ENCODE measurements at places on chromosomes 16 and 17.

DNA sequence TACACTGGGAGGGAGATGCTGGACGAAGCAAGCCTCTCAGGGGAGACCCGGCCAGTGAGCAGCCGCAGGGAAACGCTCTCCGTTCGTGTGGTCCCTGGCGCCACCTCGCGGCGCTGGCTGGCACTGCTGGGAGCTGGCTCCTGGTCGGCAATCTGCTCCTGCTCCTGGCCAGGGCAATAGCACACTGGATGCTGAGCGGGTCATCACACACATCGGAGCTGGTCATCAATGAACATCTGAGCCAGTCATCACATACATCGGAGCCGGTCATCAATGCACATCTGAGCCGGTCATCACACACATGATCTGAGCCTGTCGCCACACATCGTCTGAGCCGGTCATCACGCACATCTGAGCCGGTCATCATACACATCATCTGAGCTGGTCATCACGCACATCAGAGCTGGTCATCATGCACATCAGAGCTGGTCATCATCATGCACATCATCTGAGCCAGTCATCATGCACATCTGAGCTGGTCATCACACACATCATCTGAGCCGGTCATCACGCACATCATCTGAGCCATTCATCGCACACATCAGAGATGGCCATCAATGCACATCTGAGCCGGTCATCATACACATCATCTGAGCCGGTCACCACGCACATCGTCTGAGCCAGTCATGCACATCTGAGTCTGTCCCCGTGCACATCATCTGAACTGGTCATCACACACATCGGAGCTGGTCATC lies 217.3 kb downstream of the RBFOX3 start:
- DNase-seq = peak; percentile 89

DNA sequence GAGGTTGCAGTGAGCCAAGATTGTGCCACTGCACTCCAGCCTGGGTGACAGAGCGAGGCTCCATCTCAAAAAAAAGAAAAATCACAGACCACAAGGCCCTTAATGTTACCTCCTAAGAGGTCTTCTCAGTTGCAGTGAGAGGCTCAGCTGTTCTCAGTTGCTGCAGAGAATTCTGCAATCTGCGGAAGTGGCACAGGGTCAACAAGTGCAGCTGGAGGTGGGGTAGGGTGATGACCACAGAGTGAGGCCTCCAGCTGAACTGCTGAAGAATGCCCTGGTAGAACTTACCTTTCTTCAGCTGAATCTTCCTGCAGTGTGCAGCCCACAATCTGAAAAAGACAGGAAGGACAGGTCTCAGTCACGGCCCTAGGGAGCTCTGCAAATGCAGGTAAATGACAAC lies 26.3 kb downstream of the CNTNAP1 start:
- DNase-seq = no peak

DNA sequence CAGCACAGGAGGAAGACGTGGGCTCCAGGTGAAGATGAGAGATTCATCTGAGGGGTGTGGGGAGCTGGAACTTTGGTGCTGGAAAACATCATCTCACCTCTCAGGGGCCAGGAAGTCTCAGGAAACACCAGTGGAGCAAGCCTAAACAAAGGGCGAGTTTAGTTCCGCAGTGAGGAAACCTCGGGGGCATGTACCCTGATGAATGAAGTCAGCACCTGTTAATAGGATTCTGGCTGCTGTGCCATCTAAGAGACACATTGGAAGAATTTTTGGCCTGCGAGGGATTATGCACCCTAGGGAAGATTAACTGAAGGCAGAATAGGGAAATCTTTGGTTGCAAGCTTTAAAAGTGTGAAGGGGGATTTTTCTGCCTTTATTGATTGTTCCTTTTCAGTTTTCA lies 94.7 kb upstream of the CACNG5 start:
- DNase-seq = no peak

DNA sequence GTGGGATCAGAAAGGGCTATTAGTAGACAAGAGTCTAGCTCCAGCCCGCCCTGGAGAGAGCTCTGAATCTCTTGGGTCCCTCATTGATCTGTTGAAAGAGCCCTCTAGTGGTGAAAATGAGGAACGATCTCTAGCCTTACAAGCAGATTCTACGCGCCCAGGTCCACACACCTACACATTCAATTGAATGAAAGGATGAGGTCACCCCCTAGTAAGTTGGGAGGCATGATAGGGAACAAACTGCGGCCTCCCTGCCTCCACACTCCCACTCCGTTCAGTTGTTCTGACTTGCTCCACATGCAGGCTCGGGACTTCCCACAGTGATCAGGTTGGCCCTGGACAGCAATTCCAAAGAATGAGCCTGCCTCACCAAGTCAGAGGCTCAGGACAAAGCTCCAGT lies 2.9 kb upstream of the CACNG3 start:
- no peak for DNase-seq

- no peak for DNase-seq
These were observed 770 bp downstream of the HBM start for GRCh38 chr16:166375-167121.

GRCh38 chr16:89481356-89481955 lies 8.9 kb downstream of the ANKRD11 start:
- no peak for DNase-seq

GRCh38 chr17:79865351-79866210 lies 26.3 kb upstream of the CBX4 start:
- no peak for DNase-seq

DNA sequence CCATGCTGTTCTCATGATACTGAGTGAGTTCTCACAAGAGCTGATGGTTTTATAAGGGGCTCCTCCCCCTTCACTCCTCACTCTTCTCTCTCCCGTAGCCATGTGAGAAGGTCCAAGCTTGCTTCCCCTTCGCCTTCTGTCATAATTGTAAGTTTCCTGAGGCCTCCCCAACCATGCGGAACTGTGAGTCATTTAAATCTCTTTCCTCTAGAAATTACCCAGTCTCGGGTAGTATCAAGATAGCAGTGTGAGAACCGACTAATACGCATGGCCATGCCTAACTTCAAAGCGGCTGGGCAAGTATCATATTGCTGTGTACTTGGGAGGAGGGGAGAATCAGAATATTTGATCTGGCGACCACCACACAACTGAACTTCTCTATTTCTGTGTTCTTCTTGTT lies 88.3 kb downstream of the PRKCB start:
- DNase-seq = no peak

Data from Right ventricle myocardium inferior (tissue), 1 donor.